PC-9 (cell line): ENCODE measurements at places on chromosomes 2 and 18. TPM values are rescaled to one million over a fixed set of nuclear protein-coding genes. Genes with fewer than 3 reads are reported as not detected.
A peak's percentile ranks its signal among the peaks of the same experiment; 100 is the strongest.

GRCh38 chr2:188045016-188045415 is 246.7 kb upstream of the GULP1 start:
- no peak for DNase-seq

- DNase-seq = no peak
Measured at GRCh38 chr2:223908304-223908998, 36.7 kb downstream of the WDFY1 start.

GRCh38 chr2:168293766-168294165 is 46.4 kb upstream of the STK39 start:
- no peak for DNase-seq

DNA sequence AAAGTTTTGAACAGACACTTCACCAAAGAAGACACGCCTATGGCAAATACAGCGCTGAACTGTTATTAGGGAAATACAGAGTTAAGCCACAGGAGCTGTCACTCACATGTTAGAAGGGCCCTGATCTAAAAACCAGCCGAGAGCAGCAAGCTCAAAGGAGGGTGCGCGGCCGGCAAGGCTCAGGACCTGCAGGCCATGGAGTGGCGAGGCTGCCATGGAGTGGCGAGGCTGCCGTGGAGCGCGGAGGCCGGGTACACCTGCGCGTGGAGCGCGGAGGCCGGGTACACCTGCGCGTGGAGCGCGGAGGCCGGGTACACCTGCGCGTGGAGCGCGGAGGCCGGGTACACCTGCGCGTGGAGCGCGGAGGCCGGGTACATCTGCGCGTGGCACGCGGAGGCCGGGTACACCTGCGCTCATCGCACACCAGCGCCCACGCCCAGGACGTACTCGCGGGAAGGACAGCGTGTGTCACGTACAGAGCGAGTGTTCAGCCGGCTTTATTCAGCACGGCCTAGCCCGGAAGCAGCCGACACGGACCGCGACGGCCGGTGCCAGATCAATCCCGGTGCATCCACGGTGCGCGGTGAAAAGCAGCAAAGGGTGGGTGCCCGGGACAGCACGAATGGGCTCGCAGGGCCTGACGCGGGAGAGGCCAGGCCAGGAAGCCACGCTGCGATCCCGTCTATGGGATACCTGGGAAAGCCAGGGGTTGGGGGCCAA is 68.8 kb downstream of the SLC66A2 start:
- DNase-seq = no peak

GRCh38 chr2:26465266-26465925 is 12.5 kb downstream of the OTOF start:
- no peak for DNase-seq

DNA sequence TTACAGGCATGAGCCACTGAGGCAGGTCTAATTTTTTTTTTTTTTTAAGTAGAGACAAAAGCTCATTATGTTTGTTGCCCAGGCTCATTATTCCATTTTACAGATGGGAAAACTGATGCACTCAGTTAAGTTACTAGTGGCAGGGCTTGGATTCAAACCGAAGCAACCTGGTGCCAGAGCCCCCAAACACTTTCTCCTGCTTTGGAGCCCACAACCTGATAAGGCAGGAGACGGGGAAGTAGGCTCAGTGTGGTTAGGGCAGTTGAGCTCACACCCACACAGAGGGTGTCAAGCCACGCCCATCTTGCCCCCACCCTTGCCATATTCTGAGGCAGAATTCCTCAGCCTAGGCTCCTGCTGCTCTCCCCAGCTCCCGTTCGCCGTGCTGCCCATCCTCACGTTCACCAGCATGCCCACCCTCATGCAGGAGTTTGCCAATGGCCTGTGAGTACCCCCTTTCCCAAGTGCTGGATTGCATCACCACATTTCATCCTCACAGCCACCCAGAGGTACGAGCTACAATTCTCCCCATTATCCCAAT is 5.8 kb upstream of the CTDSP1 start:
- DNase-seq = no peak

DNA sequence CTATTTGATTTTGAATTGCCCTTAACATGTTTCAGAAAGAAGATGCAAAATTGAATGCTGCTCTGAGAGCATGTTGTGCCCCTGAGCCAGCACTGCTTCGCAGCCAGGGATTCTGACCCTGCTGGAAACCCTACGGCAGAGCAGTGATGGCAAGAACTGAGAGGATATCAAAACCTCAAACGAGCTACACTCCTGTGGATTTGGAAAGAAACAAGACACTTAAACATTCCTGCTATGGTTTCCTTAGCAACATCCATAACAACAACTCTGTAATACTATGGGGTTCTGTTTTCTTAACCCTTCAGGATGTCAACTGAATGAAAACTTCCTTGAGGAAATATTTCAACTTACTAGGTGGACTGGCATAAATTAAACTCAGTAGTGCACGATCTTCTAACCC is 649.1 kb downstream of the NYAP2 start:
- DNase-seq = peak; percentile 20

DNA sequence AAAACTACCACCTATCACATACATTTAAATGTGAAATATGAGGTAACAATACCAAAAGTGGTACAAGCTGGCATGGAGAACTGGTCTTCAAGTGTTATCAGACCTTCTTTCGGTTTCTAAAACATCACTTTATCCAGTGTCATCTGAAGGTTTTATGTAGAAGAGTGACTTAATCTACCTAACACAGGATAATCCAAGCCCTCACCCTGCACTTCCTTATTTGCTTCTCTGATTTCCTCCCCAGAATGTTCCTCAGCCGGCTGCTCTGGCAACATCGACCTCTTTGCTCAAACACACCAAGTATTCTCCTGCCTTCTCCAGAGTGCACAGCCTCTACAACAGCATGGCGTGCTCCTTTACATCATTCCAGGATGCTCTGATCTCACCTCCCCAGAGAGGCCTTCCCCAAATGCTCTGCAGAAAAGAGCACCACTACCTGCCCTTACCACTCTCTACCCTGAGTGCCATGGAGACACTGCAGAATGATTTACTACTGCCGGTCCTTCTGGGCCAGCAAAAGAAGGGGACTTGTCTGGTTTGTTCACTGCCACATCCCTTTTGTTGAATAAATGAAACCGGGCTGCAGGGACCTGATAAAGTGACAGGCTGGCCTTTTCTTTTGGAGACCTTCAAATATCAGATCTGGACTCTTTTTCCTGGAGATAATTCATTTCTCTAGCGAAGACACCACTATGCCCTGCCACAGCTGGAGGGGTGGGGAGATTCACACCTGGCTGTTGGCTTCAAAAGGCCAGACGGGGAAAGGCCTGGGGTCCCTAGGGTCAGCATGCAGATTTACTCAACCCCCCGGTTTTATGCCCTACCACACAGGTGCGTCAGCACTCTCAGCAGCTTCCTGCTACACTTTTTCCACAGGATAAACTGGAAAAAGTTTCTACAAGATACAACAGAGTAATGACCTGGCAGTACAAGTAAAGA is 42.0 kb downstream of the TTR start:
- DNase-seq = no peak

GRCh38 chr18:59264651-59265245 is 8.5 kb downstream of the RAX start:
- DNase-seq = no peak

- DNase-seq = peak; percentile 73
Measured at GRCh38 chr2:191170301-191170636, 19.5 kb upstream of the STAT4 start.

- DNase-seq = no peak
Measured at GRCh38 chr18:76993085-76993382, 139.5 kb downstream of the MBP start.

- no peak for DNase-seq
Measured at GRCh38 chr2:40740419-40740818, 288.5 kb upstream of the SLC8A1 start.

DNA sequence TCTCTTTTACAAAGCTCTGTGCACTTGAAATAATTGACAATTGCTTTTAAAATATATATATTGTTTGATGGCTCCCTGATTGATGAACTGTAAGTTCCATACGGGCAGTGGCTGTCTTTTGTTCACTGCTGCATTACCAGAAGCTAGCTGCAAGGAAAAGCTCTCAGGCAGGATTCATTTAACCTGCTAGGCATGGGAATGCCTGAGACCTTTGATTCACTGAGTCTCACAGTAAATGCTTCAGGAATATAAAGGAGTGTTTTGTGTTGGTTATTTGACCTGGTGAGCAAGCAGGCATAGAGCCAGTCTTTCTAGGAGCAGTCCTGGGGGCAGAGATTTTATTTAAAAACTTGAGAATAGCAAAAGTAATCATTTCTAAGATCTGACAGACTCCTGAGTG is 193.2 kb upstream of the ITGA4 start:
- DNase-seq = no peak

GRCh38 chr18:48021273-48021914 is 90.9 kb upstream of the SMAD2 start:
- DNase-seq = no peak

DNA sequence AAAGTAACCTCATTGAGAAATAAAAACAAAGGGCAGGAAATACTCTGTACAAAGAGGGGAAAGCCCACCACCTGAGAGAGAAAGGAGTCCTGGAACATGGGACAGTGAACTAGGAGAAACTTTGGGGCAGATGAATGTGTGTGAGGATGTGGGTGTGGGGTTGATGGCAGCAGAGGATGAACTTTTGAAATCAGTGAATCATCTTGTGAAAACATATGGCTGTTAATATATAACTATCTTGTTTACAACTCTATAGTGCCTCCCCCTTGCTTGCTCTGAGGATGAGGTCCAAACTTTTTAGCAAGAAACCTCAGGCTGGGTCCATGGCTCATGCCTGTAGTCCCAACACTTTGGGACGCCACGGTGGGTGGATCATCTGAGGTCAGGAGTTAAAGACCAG is 171.8 kb upstream of the LHCGR start:
- no peak for DNase-seq

DNA sequence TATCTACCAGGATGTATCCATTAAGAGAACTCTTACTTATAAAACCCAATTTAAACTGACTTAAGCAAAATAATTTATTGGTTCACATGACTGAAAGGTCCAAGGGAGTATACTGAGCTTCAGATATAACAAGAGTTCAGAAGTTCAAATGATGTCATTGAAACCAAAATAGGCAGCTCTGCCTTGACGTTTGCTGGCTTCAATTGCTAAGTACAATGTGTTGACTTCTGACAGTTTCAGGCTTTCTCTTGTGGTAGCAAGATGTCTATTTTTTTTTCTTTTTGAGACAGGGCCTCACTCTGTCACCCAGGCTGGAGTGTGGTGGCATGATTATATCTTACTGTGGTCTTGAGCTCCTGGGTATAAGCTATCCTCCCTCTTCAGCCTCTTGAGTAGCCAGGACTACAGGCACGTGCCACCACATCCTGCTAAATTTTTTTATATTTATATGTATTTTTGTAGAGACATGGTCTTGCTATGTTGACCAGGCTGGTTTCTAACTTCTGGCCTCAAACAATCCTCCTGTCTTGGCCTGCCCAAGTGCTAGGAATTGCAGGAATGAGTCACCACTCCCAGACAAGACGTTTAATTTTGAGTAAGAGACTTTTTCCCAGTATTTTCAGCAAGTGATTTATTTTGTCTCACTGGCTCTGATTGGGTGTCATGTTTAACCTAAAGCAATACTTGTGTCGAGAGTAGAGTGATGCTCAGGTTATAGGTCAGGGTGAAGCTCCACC is 184.8 kb downstream of the NR4A2 start:
- DNase-seq = no peak

DNA sequence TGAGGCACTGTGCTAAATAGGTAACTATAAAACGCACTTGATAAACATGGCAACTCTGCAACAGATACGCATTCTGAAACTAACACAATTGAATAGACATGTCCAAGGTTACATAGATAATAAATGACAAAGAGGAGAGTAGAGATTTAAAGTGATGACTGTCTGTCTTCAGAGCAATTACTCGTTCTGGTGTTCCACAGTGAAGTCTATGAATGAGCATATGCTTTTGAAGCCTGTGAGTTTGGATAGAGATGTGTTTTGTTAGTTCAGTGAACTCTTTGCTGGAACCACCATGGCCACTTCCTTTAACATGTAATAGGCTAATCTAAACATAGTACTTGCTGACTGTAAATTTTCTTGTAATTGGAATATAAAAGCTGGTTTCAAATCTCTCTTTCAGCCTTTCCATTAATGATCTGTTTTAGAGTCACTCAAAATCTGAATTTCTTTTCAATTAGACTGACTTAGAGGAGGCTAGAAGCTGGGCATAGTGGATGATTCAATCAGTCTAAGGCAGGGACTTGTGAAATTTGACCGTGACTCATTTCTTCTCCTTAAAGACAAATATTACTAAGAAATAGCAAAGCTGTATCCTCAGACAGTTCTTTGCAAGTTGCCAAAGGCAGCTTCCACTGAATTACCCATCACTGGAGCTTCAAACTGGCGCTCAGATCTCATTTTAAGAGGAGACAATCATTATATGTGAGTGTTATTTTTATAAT is 1130.1 kb upstream of the CELF4 start:
- DNase-seq = no peak

DNA sequence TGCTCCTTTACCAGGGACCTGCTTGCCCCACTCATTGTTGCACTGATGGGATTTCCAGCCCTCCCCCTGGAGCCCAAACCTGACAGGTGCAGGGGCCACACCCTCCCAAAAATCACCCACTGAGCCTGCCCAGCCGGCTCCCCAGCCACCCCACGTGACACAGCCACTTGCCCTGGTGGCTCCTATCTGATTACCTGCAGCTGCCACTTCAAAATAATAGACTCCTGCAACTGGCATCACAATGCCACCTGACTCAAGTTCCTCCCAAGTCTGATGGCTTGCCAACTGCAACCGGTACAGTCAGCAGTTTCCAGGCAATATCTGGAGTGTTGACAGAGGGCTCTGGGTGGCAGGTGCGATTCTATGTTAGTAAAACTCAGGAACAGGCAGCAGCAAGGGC is 66.2 kb downstream of the CRACDL start:
- peak; percentile 90 for DNase-seq

GRCh38 chr18:9530226-9531009 is 55.1 kb downstream of the RALBP1 start:
- no peak for DNase-seq

- no peak for DNase-seq
Measured at GRCh38 chr18:78679613-78680260, 299.9 kb upstream of the SALL3 start.

DNA sequence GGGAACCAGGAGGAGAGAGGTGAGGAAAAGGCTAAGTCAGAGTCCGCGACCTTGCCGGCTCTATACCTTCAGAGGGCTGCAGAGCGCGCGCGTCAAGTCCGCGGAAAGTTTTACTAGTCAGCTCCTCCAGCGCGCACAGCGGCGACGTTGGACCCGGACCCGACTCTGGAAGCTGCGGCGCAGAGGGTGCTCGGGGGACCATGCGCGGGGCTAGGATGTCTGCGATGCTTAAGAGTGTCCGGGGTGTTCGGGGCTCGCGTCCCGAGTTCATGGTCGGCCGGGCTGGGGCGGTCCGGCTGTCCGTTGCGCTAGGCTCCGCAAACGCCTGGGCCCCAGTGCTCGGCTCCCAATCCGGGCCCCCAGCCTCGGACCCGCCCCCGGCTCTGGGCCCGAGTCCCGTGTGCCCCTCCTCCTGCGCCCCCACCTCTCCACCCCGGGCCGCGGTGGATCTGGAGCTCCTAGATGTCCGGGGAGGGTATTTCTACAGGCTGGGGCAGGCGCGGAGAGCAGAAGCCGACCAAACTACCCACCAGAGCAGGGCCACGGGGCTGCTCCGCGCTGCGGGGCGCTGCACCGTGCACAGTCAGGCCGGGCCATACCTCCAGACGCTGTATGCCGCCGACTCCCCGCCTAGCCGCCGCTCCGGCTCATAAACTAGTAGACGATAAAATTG is at the start of gene LBX2:
Gene LBX2 (minus strand): TSS at position 337 of the 673 bp plus-strand sequence. CDS start 66 bp downstream, at position 271.
- no peak for DNase-seq

- no peak for DNase-seq
Measured at GRCh38 chr18:5628512-5629255, 84.9 kb upstream of the EPB41L3 start.

PJVK gene
- 14.6 and 16.9 TPM in 2 replicates for total RNA-seq

SETBP1 gene
- total RNA-seq = 8.3 and 9.0 TPM in 2 replicates

UGT1A3 gene
- total RNA-seq = 60.3 and 67.1 TPM in 2 replicates

CYP1B1 gene
- total RNA-seq = 36.3 and 39.4 TPM in 2 replicates

TUBA3E gene
- total RNA-seq = not detected in 2 replicates

IMPA2 gene
- total RNA-seq = 83.6 and 91.4 TPM in 2 replicates

CIDEA gene
- total RNA-seq = not detected in 2 replicates
